H9 (cell line): ENCODE measurements at places on chromosomes 3 and 15.

GRCh38 chr15:57425842-57426241 is 49.5 kb downstream of the CGNL1 start:
- no peak for DNase-seq

DNA sequence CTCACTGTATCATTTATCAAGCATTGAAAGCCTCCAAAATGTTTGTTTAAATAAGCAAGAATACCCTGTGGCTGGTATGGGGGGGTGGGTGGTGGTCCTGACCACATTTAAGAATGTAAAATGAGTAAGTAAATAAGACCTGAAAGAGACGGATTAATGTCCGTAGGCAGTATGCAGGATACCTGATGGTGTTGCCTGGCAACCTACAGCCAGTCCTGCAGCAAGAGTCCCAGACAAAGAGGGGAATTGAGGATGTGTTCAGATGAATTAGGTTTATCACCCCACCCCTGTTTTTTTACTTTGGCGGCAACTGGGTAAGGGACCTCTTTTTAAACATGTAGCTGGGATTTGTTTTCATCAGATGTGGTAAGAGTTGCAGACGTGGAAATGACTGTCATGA is 99.8 kb upstream of the BFSP2 start:
- DNase-seq = no peak

DNA sequence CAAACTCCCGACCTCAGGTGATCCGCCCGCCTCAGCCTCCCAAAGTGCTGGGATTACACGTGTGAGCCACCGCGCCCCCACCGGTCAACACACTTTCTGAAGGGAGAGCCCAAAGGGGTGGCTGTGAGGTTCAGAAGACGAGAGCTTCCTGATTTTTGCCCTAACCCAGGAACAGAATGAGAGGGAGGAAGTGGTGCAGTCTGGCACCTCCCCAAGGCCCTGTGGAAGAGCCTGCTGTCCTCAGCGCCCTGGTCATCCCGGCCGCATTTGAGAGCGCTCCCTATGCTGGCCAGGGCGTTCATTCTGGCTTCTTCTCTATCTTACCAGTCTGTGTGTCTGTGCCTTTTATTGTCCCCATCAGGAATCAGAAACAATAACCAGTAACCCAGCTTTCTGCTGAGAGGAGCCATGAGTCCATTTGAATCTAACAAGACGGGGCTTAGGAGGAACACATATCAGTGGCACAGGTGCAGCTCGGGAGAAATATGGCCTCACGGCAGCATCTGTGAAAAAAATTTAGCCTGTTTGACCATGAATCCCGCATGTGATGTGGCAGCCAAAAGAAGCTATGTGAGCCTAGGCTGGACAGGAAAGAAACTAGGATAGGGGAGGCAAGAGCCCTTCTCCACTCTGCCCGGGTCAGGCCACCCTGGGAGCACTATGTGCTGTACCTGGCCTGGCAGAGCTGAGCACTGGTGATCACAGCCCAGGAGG is 12.9 kb downstream of the BDH1 start:
- DNase-seq = no peak

- no peak for DNase-seq
Observed at GRCh38 chr15:74390647-74391288, 23.3 kb upstream of the CYP11A1 start.

DNA sequence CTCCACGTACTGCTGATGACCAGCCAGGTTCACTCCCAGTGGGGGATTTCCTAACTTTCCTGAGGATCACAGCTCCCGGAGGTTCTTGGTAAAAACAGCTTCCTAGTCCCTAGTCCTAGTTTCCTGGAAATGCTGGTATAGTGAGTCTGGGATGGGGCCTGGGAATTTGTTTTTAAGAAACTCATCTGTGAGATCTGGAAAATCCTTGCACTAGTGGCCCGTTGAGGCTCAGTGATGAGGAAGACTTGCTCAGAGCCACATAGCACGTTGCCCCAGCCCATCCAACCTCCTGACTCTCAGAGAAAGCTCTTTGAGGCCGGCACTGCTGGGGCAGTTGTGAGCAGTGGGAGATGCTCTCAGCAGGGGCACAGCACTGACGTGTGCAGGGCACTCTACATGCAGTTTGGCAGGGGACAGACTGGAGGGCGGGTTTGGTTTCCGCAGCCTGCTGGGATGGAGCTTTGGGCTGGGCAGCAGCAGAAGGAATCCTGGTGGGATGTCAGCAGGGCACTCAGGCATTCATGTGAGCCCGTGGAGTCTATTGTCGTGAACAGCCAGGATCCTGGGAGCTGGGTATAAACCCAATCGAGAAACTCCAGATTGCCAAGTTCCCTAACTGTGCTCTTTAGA is 31.6 kb downstream of the SAXO2 start:
- DNase-seq = no peak

DNA sequence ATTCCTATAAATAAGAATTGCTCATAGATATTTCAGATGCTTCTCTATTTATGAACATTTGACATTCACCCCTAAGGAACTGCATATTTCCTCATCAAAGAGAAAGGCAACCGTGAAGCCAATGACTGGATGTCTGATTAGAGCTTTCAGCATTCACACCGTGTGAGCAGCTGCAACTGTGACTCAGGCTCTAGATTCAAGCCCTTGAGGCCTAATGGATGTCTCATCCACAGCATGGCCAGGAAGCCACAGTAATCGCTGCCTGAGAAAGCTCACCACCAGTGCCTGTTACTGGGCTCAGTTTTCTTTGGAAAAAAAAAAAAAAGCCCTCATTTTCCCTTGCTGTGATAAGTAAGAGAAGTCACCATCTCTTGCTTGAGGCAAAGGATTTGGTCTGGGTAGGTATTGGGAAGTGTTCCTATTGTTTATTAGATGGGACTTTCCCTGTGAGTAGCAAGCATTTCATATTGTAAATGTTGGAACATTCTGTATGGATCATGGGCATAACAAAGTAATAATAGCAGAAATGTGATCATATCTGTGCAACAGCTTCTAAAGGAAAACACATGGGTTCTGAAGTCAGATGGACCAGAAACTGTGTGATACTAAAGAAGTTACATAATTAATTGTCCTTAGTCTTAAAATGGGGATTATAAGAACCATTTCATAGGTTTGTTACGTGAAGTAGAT is 783.7 kb downstream of the AGBL1 start:
- DNase-seq = no peak
